ENCODE measurements at places on chromosomes 5 and 9. TPM values are rescaled to one million over a fixed set of nuclear protein-coding genes. Genes with fewer than 3 reads are reported as not detected.

Gene RFESD
- 0.98 TPM for total RNA-seq

Gene STING1
- 49.2 TPM for total RNA-seq

Gene DBH
- total RNA-seq = not detected

Gene PPIC
- 4.1 TPM for total RNA-seq

Gene FABP6
- 5.0 TPM for total RNA-seq

GRCh38 chr9:34392511-34392910 is 15.8 kb upstream of the MYORG start:
- no peak for DNase-seq

GRCh38 chr9:14723301-14723700 is 768 bp upstream of the CER1 start:
- no peak for DNase-seq

DNA sequence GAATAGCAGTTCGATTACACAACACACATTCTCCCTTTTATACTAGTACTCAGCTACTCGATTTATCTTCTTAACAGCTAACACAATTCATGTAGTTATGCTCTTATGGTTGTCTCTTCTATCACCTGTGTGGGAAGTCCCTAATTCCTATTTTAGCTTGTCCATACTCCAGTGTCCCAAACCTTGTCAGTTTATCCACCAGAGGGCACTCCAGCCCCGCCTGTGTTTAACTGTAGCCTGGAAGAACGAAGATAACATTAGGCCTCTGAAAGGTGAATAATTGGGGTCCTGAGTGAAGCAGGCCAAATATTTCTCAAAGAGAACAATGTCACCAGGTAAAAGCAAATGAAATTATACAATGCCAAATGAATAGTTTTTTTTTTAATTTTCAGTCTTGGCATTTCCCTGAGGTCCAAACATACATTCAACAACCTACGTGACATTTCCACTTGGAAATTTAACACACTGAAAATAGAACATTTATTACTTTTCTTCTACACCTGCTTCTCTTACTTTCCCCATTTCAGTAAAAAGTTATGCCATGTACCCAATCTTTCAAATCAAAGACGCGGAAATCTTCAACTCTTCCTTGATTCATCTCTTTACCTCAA is 560.7 kb downstream of the HTR1A start:
- peak; percentile 75 for DNase-seq

DNA sequence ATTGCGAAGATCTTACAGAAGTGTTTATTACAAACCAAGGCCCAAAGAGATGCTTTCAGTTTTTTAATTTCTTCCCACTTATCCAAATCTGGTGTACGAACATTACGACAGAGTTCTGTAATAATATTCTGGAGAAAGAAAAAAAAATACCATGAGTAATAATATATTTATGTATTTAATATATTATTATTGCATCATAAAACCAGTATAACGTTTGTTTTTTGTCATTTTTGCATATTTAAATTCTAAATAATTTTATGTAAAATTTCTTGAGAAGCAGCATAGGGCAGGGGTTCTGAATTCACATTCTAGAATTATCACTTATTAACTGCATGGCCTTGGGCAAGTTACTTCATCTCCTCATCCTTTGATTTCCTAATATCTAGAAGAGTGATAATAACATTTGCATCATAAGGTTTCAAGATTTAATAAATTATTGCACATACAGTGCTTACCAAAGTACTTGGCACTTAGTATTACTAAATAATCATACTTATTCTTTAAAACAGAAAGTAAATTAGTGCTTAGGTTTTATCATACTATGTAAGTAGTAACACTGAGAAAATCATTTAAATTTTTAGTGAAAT is 107.7 kb downstream of the OSMR start:
- no peak for DNase-seq

GRCh38 chr5:128097781-128098180 is 14.2 kb downstream of the SLC12A2 start:
- no peak for DNase-seq

GRCh38 chr5:139659695-139660101 is 11.5 kb downstream of the CXXC5 start:
- DNase-seq = no peak

- peak; percentile 72 for DNase-seq
Observed at GRCh38 chr5:141182248-141182647, at the start of gene PCDHB16. Gene PCDHB16, plus strand, starts transcription at chr5:141182387. Its CDS starts 173 bp downstream, at chr5:141182560.

- no peak for DNase-seq
Observed at GRCh38 chr9:69347607-69348006, 22.6 kb downstream of the ENTREP1 start.

Data from G401 (cell line).